ENCODE measurements at places on chromosomes 13 and 19. TPM values are rescaled to one million over a fixed set of nuclear protein-coding genes. Genes with fewer than 3 reads are reported as not detected.
A peak's percentile ranks its signal among the peaks of the same experiment; 100 is the strongest.

DNA sequence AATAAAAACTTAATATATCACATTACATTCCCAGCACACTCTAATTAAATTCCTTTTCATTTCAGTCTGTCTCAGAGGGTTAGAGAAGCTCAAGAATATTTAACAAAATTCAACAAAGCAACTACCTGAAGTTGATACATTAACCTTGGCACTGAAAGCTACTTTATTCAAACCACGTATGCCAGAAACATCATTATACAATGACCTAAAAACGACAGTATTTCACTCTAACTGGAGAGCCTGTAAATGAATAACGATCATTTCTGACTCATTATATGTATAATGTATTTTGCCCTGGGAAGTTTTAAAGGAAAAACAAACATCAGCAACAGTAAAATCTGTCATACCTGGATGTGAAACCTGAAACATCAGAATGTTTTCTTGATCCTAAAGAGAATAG is 270.1 kb downstream of the SLITRK5 start:
- peak; percentile 12 for DNase-seq

DNA sequence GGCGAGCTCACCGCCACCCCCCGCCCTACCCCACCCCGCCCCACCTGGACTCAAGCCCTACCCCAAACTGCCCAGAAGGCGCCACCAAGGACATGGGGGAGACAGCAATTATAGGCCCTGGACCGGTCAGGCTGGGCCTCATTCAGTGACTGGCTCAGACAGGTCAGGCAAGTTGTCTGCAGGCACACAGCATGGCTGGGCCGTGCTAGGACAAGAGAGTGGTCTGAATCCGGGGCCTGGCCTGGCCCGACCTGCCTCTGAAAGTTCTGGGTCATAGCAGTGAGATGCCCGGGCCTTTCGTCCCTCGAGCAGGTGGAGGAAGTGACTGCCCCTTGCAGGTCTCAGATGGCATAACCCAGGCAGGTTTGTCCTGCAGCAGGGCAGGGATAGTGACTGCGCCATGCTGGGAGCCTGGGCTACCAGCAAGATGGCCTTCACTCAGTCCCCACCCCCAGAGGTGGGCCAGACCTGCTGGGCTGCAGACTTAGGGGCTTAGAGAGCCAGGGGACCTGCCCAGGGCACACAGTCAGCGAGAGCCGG is 21.0 kb downstream of the COMP start:
- DNase-seq, result peak; percentile 74

GRCh38 chr19:16316506-16316882 is 8.1 kb upstream of the KLF2 start:
- no peak for DNase-seq

- DNase-seq, result peak; percentile 46
Observed at GRCh38 chr13:87078947-87079795, 592.0 kb upstream of the SLITRK5 start.

- DNase-seq, result no peak
Observed at GRCh38 chr13:96551546-96551945, 442.7 kb downstream of the OXGR1 start.

DNA sequence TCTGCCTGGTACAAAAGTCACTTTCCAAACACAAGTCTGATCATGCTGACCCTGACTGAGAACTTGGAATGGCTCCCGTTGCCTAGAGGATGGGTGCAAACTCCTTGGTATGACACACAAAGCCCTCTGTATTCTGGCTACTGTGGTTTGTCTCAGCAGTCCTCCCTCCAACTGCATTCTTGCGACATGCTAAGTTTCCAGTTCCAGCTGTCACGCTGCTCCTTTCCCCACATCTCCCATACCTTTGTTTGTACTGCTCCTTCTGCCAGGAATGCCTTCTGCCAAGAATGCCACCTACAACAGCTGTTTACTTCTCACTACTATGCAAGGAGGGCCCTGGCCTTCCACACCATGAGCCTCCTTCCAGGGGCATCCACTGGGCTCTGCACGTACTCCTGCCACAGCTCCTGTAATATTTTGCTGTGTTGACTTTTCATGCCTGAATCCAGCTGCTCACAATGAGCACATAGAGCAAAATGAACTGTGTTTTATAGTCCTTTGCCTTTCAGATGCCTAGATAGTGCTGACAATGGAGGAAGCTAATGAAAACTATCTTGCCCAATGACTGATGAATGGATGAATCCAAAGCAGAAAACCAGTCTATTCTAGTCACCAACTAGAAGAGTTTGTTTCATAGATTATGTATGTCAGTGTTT is 543.7 kb downstream of the EFNB2 start:
- no peak for DNase-seq

DNA sequence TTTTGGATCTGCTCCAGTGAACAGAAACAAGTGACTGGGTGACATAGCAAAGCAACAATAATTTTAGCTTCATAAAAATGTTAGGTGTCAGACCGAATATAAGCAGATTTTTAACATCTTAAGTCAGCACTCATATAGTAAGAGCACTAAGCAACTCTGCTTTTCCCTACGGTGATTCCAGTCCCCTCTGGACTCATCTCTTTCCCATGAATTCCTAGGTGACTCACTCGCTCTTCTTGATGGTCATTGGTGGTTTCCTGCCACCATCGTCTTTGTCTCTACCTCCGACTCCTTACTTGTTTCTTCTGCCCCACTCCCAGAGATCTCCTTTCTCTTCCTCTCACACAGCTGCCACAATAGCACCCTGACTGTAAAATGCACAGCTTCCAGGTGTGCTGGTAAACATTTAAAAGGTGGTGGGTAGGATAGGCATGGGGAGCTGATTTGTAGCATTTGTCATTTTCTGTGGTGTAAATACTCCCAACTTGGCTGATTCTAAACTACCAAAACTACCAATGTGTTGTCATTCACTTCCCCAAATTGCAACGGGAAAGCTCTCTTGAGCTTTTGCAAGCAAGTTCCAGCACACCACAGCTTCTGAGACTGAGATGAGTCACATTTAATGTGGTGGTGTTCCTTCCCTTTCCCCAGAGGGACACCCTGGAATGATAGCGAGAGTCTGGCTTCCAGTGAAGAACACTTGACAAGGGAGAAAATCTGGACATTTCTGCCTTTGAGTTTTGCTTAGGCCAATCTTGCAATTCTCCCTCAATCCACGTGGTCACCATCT is 42.8 kb upstream of the CLDN10 start:
- DNase-seq, result no peak

DNA sequence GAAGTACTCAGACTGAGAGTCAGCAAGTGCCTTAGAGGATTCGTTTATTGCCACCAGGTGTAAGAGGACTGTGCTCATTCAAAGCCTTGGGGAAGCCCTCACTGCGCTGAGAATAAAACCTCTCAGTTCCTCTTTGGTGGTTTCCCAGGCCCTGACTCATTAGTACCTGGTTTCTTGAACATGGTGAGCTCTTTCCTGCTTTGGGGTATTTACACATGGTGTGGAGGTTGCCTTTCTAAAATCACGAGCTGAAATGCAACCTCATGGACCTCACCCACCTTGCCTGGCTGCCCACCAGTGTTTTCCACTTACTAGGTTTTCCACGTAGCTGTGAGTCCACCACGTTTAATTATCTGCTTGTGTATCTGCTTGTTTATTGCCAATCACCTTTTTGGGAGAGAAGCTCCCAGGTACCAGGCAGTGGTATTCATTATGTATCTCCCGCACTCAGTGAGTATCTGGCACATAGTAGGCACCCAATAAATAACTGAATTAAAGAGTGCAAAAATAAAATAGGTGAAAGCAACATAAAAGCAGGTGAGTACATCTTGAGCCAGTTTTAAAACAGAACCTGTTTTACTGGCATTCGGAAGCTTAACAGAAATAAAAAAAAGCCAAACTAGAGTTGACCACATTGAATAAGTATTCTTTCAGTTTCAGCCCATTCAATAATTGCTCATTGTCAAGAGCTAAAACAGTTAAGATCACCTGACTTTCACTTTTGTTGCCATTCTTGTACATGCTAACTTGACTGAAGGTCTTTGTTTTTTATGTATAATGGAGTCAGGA is 533.0 kb downstream of the MYO16 start:
- DNase-seq, result no peak

- no peak for DNase-seq
Observed at GRCh38 chr19:44924243-44924725, 9.9 kb downstream of the APOC1 start.

- peak; percentile 80 for DNase-seq
Observed at GRCh38 chr19:32041681-32042292, 303.6 kb upstream of the ZNF507 start.

DNA sequence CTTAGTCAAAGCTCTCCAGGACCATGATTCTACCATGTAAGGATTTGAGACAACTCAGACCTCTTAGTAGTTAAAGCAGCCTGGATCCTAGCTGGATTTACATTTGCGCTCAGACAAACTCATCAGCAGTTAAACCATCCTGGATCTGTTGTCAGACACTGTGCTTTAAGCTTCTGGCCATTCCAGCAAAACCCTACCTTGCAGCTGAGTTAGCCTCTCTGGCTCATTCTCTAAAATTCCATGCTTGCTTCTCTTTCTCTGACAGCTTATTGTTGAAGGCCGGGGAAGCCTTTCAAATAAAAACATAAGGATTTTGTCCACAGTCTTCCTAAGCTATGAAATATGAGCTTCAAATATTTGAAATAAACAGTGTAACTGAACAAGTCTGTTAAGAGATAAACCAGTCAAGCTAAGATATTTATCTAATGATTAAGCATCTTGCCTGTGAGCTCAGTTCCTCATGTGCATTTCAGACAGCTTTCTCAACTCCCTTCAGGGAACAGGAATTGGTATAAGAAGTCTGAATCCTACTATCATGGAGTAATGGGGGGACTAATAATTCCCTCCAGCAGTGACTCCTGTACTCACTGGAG is 89.3 kb downstream of the SLAIN1 start:
- peak; percentile 49 for DNase-seq

GRCh38 chr19:4051175-4052101 is 15.3 kb downstream of the ZBTB7A start:
- no peak for DNase-seq

DNA sequence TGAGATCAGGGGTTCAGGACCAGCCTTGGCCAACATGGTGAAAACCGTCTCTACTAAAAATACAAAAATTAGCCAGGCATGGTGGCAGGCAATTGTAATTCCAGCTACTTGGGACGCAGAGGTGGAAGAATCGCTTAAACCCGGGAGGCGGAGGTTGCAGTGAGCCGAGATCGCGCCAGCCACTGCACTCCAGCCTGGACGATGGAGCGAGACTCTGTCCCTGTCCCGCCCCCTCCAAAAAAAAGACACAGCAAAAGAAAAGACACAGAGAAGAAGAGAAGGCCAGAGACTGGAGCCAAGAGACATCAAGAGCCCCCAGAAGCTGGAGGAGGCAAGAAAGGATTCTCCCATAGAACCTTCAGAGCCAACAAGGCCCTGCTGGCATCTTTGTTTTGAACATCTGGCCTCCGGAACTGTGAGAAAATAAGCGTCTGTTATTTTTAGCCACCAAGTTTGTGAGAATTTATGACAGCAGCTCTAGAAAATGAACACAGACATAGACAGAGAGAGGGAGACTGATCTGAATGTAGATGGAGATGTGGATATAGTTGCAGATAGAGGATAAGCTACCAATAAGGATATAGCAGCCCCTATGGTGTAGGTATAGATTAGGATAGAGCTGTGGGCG is 25.7 kb upstream of the PNMA8B start:
- DNase-seq, result no peak

GRCh38 chr19:36047835-36048234 is 6.2 kb downstream of the THAP8 start:
- DNase-seq, result no peak

- no peak for DNase-seq
Observed at GRCh38 chr19:18141031-18141430, 11.9 kb upstream of the PIK3R2 start.

DNA sequence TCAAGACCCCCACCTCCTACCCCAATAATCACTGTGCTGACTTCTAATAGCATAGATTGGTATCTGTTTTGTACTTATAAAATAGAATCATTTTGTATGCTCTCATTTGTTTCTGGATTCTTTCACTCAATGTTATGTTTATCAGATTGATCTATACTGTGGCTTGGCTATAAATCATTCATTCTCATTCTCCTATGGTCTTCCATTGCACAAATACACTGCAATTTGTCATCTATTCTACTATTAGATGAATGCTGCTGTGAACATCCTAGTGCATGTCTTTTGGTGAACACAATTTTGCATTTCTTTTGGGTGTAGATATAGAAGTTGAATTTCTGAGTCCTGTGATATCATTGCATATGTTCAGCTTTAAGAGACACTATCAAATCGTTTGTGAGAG is 94.8 kb upstream of the AKAP11 start:
- DNase-seq, result no peak

GRCh38 chr19:49009828-49010227 is 7.1 kb downstream of the LHB start:
- no peak for DNase-seq

DNA sequence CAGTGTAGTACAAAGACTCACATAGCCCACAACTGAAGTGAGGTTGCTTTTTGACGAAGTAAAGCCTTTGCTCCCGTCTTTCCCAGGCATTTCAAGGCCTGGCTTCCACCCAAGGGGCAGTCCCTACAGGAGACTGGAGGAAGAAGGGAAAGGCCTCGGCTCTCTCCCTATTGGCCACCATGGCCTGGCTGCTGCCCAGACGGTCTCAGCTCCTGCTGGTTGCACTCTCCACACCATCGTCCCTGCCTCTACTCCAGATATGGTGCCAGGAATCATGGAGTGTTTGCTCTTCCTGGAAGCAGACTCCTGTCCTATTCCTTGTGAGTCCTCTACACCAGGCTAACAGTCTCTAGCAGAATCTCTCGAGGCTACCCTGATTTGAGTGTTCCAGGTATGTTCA is 124.1 kb upstream of the UQCRFS1 start:
- DNase-seq, result no peak

GRCh38 chr13:94305463-94305862 is 174.0 kb downstream of the DCT start:
- DNase-seq, result no peak

DNA sequence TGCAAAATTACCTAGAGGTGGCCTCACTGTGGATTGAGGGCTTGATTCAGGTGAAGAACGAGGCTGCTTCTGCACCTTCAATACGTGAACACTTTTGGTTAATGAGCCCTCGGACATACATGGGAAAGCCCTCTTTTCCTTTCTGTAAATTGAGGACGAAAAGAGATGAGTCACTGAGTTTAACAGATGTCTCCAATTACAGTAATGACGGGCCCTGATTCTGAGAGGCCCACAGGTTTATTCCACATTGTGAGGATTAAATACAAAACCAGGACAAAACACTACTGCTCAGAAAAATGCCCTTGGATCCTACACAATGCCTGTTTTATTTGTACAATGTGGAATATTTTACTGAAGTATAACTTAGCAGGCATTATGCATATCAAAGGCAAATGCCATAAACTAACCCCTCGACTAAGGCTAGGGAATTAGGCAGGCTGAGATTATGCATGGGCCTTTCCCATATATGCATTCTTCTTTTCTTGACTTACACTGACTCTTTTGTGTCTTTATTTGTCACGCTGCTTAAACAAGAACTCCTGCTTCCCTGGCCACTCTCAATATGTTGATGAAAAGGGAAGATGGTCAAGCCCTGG is 819.9 kb downstream of the OLFM4 start:
- DNase-seq, result no peak

Gene GJA3
- 1.1 TPM for polyA plus RNA-seq

Gene PABPC3
- not detected for polyA plus RNA-seq

Gene OLFM4
- polyA plus RNA-seq, result 14.6 TPM

Gene B3GNT8
- polyA plus RNA-seq, result 6.5 TPM

Gene DNAJC3
- polyA plus RNA-seq, result 20.1 TPM

Gene LSR
- 37.9 TPM for polyA plus RNA-seq

Gene OR10H1
- polyA plus RNA-seq, result not detected

Data from kidney (tissue), 22 donors.